ENCODE measurements at places on chromosomes 2 and 18.

DNA sequence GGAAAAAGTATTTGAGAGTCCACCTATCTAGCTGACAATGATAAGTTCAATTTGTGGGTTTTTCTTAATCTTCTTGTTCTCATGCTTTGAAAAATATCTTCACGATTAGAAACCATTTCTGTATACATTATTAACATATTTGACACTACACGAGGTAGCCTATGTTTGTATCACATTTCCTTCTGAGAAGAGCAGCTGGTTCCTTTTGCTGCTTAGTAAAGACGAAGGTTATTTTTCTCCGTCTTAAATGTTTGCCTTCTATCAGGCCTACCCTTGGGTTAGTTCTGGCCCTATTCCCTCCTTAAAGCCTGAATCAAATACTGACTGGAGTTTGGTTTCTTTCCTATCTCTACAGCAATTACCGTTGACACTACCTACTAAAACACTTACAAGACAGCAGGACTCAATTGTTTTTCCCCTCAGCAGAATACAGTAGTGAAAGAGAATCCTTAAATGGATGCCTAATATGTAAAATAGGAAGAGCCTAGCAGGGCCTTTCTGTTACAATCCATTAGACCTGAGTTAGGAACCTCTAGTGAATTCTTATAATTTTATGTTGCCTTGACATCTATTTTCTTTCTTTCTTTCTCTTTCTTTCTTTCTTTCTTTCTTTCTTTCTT, 790.4 kb downstream of the EPHA4 start:
- no peak for DNase-seq

DNA sequence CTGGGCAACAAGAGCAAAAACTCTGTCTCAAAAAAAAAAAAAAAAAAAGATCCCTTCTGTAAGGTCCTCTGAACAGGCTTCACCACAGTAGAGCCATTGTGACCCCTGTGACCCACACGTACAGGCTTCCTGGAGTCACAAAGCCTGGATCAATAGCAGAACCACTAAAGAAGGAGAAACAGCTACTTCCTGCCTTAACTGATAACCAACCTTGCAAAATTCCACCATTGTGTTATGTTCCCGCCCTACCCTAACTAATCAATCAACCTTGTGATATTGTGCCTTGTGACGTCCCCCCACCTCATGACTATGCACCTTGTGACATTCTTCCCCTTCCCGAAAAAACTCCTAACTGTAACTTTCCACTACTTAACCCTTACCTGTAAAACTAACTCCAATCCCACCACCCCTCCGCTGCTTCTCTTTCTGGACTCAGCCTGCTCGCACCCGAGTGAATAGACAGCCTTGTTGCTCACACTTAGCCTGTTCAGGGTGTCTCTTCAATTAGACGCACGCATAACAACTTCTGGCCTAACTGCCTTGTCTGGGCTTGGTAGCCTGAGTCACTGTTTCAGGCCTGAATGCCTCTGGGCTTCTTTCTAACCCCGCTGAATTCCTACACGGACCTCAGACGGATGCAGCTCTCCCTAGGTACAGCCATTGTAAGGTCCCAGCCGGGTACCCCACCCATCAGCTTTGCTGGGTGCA, 13.9 kb downstream of the SCYGR8 start:
- DNase-seq: no peak

DNA sequence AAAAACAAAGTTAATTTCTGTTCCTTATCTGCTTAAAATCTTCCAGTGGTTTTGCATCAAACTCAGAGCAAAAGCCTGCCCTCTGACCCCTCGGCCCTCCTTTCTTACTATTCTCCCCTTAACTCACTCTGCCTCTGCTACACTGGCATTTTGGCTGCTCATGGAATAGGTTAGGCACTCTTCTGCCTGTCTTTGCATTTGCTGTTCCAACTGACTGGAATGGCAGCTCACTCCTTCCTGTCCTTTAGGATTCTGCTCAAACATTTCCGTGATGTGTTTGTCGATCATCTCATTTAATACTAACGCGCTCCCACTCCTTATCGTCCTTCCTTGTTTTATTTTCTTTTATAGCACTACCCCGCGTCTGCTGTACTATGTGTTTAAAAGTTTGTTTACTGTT, 815 bp downstream of the CEBPZ start:
- DNase-seq: no peak

GRCh38 chr2:109242210-109242653, 113.2 kb downstream of the SH3RF3 start:
- DNase-seq: no peak

- no peak for DNase-seq
Measured at GRCh38 chr2:9644603-9645002, 13.8 kb upstream of the YWHAQ start.

DNA sequence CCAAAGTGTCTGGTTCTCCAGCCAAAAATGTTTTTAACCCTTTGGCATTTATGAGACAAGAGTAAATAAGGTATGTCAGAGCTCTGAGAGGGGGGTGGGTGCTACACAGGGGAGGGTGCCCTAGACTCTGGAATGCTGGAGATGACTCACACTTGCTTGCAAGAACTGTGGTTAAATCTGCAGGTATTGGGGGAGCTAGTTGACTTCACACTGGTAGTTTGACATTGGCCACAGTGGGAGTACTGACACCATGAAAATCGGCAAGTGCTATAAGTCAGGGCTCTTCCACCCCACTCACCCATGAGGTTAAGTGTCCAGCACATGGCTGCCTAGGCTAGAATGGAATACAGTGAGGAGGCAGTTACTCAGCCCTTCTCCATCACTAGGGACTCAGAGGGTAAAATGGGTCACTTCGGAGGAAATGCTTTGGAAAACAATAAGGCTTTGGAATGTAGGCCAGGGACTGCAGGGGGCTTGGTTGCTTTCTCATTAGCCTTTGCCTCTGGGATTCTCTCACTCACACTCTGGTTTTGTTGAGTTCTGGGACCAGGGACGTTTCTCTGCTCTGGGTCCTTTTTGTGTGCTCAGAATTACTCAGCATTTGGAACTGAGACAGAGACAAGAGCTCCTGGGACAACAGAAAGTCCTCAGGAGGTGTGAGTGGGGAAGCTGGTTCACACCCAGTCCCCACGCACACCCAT, 91.6 kb downstream of the ACKR3 start:
- DNase-seq: no peak

DNA sequence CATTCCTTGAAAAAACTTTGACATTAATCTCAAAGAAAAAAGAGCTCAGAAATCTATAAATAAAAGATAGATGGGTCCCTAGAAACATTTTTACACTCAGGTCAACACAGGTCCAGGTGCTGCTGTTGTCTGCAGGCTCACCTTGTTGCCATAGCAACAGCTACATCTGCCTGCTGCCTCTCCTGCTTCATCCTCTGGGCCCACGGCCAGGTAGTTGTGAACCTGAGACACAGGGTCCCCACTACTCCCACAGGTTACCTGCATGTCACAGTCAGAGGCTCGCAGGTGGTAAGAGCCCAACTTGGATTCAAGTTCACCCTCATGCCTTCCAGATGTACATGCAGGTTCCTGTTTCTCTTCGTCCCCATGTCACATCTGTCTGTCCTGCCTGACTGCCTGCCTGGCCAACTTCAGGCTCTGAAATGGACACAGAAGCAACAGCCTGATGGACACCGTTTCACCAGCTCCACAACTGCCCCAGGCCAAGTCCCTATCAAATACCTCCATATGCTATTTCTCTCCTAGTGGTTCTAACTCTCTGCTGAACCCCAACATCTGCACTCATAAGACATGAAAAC, 88.3 kb upstream of the SALL3 start:
- no peak for DNase-seq

GRCh38 chr2:46960618-46961017, 45.0 kb upstream of the MCFD2 start:
- DNase-seq: no peak

GRCh38 chr18:13363359-13363758, 144.8 kb downstream of the LDLRAD4 start:
- no peak for DNase-seq

GRCh38 chr18:33700513-33700976, 122.5 kb downstream of the ASXL3 start:
- DNase-seq: no peak

DNA sequence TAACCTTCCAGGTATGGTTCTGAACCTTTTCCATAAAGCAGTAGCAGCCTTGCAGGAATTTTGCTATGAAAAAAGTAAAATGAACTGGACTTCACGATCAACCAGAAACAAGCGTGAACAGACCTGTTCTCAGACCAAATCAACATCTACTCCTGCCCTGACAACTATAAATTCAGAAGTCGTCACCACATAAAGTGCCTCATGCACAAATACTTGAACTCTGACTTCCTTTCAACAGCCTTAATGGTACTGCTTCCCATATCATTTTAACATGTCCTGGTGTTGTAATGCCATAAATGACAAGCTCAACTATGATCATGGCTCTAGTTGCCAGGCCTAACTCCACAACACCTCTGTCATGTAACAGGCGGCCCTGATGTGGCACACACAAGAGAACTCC, 262.4 kb downstream of the MTX2 start:
- no peak for DNase-seq

GRCh38 chr2:98541489-98541888, 66.8 kb downstream of the COA5 start:
- DNase-seq: no peak

- no peak for DNase-seq
Measured at GRCh38 chr2:158385646-158386045, 70.9 kb downstream of the CCDC148 start.

DNA sequence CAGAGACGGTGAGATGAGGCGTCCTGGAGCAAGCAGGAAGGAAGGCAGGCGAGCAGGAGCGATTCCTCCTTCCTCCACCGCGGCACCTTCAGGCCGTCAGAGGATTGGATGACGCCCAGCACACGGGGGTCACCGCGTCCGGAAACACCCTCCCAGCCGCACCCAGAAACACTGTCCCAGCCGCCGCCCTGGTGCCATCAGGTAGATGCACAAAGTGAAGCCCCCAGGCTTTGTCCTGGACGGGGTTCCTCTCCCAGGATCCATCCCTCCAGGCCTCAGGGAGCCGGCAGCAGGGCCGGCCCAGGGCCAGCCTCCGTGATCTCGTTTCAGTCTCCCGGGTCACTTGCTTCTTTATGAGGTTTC, 31.5 kb downstream of the RTP5 start:
- DNase-seq: no peak

DNA sequence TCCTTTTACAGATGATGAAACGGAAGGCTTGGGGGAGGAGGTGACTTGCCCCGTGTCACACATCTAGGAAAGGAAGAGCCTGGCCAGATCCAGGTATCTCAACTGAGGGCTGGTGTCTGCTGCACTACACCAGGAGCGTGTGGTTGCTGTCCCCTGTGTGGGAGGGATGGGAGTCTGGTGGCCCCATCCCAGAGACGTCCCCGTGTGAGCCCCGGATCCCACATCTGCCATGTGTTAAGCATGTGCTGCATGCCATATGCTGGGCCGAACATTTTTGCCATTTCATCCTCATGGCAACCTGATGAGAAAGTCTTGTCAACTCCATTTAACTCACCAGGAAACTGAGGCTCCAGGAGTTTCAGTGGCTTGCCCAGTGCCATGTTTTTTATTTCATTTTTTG, 4.2 kb downstream of the GAREM2 start:
- no peak for DNase-seq

- no peak for DNase-seq
Measured at GRCh38 chr2:71799013-71799575, 345.7 kb downstream of the DYSF start.

DNA sequence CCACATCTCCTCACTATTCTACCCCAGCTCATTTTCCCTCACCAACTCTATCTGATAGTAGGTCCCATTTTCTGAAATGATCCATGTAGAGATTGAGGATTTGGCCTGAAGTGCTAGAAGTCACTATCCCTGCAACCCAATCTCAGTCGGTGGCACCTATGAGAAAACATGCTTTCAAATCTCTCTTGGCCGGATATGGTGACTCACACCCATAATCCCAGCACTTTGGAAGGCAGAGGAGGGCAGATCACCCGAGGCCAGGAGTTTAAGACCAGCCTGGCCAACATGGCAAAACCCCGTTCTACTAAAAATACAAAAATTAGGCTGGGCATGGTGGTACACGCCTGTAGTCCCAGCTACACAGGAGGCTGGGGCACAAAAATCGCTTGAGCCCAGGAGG, 19.1 kb upstream of the MARCHF4 start:
- no peak for DNase-seq

DNA sequence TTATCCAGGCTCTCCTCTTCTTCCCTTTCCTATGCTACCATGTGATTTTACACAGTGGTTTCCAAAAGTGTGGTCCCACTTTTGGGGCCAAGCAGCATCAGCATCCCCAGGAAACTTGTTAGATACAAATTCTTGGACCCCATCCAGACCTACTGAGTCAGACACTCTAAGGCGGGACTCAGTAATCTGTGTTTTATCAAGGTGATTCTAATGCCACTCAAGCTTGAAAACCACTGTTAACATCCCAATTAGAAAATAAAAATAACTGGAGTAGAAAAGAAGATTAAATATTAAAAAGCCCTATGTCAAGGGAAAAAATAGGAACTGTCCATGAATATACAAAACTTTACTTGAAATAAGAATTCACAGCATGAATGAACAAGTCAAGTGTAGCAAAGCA, 10.8 kb downstream of the DSG2 start:
- no peak for DNase-seq

DNA sequence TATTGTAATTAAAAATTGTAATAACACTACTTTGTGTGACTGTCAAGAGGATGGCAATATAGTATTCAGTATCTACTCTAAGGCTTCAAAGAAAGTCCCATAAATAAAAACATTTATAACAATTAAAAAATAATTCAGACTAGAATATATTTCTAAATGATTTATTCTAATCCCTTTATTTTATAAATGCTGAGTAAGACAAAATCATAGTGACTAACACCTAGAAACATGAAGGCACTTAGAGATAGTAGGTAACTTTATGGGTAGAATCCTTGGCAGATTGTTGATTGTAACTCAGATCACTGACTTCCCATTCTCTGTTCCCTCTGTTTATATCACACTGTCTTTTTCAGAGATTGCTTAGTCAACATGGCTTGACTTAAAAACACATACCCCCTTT, 78.6 kb upstream of the EPB41L5 start:
- no peak for DNase-seq

DNA sequence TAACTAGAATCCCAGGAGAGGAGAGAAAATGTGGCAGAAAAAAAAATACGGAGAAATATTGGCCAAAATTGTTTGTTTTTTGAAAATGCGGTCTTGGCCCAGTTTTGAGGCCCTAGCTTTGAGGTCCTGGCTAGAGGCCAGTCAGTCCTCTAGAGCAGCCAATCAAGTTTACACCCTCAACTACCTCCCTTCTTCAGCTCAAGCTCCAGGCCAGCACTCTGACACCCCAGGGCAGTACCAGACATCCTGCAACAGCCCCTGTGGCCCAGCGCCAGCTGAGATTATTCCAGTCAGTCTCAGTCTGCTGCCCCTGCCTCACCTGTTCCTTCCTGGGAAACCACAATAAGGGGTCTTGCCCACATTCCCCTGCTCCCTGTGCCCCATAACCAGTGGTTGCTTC, 107.7 kb downstream of the UGGT1 start:
- no peak for DNase-seq

- no peak for DNase-seq
Measured at GRCh38 chr2:55269645-55269990, 587 bp upstream of the MTIF2 start.

GRCh38 chr2:6580982-6581381, 284.7 kb downstream of the CMPK2 start:
- DNase-seq: no peak
